Activated CD8-positive, alpha-beta memory T cell treated with anti-CD3 and anti-CD28 coated beads, Interleukin-2, amount 50 U/mL, for 48 hours (primary cell): ENCODE measurements at places on chromosomes 5 and 9.

DNA sequence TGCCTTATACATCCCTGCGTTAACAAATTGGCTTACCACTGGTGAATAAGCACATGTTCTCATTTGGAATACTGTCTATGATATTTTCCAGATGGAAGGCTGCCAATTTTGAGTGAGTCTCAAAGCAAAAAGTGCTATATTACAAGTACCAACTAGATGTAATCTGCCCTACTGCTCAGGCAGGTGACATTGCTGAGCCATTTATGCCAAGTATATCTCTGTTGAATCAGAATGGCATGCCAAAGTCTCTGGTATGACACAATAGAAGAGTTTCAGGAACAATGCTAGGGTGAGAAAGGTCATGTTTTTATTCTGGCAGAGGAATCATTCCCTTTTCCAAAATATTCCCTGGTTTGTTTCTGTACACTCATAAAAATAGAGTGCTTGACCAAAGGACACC, 356.5 kb downstream of the CDH9 start:
- no peak for DNase-seq

DNA sequence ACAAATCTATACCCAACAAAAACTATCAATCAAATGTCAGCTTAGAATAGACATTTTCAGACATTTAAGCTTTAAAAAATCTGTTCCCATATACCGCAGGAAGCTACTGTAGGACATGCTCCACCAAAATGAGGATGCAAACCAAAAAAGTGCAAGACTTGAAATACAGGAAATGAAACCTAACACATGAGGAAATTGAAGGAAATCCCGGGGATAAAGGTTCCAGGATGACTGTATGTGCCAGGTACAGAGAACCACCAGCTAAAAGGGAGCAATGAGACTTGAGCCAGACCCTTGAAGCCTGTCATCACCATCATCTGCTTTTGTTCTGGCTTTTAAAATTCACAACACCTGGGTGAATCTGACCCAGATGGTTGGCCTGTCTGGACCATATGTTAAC, 21.4 kb downstream of the DIAPH1 start:
- DNase-seq = no peak

- no peak for DNase-seq
Observed at GRCh38 chr9:130368631-130369103, 76.1 kb upstream of the ASS1 start.

DNA sequence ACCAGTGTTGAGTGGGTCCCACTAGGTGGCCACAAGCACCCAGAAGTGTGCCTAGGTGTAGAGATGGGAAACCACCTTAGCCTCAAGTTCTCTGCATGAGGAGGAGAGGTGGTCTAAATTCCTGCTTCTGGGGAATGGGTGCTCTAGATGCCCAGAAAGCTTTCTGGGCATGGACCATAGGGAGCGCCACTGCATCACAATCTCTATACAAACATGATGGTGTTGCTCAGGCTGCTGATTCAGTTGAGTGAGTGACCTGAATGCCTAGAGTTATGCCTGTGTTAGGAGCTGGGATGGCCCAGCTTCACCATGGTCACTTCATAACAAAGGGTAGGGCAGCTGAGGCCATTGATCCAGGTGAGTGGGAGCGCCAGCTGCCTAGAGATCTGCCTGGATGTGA, 667.9 kb upstream of the ARRDC3 start:
- no peak for DNase-seq

DNA sequence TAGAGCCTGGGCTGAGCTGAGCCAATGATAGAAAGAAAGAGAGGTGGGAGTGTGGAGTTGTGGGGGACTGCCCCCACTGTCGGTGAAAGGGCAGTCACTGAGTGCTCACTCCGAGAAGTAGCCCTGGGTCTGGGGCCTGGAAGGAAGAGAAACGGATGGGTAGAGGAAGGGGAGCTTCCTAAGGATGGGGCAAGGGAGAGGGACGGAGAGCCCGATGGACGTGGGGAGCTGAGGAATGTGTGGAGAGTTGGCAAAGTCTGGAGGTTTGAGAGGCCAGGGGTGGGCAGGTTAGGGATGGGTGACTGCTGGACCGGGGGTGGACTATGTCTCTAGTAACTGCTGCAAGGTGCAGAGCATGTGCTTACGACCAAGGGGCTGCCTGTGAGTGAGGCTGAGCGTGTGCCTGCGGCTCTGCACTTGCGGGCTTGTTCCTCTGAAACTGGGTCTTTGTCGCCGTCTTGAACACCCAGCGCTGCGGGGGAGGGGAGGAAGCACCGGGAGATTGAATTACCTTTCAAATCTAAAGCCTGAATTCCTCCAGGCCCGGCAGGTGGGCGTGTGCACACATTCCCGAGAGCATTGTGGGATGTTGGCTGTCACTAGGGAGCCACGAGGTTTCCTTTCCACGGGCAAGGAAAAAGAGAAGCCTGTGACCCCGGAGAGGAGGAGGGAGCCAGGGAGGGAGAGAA, 76.4 kb upstream of the ARAP3 start:
- no peak for DNase-seq

DNA sequence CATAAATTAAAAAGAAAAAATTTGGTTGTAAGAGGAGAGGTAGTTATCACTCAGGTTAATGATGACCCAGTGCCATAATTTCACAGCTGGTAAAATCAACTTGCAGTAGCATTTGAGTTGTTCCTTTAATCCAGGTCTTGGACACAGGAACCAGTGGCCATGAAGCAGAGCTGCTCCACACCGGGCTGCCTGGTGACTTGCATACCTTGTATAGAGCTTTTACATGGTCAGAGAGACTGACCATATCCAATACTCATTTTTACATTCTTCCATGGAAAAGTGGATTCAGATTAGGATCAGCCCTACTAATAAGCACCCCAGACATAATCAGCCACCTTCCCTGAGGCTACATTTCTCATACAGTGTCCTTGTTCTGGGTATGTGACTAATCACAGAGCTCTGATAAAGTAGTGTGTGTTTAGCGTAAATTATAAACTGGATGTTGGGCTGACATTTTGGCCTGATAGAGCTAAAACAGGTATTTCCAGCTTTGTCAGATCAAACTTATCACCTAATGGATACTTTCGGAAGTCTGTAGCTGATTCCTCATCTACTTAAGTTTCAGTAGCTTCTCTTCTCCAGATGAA, 77.0 kb upstream of the ZSWIM6 start:
- no peak for DNase-seq

DNA sequence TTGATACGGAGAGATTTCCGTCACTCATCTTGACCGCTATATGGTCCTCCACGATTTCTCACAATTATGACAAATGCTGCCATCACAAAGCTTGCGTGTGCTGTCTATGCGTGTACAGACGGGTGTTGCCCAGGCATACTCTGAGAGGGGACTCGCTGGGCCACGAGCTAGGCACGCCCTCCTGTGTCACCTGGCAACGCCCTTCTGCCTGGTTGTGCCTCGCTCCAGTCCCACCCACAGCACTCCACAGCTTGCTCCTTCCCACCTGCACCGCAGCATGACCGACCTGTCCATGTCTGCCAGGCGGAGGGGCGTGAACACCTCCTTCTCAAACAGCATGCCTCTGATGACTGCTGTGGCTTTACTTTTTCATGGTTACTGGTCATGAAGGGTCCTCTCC, 55.6 kb downstream of the CAMSAP1 start:
- DNase-seq = no peak

DNA sequence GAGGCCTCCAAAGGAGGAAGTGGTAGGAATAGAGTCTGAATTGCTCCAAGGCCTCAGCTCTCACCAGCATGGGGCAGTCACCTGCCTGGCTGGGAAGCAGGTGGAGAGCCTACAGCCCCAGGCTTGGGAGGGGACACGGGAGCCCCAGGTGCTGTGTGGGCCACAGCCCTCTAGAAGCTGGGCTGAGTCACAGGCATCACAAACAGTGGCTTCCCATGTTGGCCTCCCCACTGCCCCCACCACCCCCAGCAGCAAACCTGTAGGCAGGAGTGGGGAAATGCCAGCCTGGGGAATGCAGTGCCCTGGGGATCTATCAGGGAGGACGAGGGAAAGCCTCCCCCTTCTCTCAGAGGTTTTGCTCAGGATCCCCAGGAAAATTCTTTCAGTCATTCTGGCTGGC, 309.6 kb downstream of the SLIT3 start:
- no peak for DNase-seq

DNA sequence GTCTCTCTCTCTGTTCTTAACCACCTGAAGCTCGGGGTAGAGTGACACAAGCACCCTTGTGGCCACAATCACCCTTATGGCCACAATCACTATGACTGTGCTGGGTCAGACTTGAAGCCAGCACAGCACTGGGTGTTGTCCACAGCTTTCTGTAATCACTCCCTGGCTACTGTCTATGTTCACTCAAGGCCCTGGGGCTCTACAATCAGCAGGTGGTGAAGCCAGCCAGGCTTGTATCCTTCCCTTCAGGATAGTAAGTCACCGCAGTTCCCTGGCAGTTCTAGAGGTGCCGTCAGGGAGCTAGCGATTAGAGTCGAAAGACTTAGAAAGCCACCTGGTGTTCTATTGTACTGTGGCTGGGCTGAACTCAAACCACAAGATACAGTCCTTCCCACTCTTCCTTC, 44.2 kb downstream of the GDA start:
- DNase-seq = no peak

DNA sequence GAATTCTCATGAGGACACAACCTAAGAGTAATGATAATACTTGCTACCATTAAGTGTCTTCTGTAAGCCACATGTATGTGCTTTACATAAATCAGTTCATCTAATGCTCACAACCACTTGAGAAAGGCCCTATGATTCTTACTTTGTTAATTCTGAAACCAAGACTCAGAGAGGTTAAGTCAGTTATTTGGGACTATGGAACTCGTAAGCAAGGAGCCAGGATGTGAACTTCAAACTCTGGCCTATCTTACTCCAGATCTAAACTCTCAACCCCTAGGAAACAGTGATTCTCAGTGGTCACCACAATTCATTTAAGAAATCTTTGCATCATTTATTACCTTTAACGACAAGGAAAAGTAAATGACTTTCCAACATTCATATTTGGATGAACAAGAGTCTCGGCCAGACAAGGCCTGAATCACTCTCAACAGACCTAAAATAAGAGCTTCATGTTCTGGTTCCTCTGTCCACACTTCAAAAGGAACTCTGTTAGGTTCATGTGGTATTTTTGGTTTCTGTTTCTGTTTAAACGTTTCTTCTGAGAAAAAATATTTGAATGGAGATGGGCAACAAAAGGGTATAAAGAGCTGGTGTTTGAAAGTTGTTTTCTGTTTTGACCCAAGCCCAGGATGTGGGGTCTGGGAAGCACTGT, 104.8 kb downstream of the LPAR1 start:
- DNase-seq = no peak

DNA sequence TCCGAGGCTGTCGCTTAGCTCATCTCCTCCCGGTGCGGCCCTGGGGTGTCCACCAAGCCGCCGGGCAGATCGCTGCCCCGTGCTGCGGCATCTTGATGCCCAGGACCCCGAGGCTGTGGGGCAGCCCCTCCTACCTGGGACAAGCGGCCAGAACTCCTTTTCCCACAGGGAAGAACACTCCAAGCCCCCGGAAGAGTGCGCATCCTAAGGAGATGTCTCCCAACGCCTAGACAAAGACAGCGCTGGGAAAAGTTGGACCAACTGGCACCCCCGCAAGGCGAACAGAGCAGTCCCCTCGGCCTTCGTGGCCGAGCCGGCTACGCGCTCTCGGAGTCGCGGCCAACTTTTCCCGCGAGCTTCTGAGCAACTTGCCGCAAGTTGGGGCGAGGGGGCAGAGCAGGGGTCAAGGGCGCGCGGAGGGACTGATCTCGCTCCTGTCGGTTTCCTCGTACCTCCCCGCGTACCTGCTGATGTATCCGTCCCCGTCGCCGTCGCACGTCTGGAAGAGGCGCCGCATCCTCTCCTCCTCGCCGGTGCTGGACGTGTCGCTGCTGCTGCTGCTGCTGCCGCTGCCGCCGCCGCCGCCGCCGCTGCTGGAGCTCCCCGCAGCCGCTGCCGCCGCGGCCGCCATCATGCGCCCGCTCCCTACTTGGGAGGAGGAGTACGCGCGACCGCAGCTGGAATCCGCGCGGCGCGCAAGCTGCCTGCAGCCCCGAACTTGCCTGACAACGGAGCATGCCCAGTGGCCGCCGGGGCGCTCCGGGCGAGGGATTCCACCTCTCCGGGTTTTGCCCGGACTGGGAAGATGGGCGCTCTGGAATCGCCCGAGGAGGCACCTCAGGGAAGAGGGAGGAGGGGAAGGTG, at the start of gene MCC:
Gene MCC (minus strand): TSS at position 673 of the 864 bp plus-strand sequence.
- DNase-seq = peak; percentile 67

GRCh38 chr9:130262771-130263170, 2.8 kb upstream of the HMCN2 start:
- DNase-seq = no peak

DNA sequence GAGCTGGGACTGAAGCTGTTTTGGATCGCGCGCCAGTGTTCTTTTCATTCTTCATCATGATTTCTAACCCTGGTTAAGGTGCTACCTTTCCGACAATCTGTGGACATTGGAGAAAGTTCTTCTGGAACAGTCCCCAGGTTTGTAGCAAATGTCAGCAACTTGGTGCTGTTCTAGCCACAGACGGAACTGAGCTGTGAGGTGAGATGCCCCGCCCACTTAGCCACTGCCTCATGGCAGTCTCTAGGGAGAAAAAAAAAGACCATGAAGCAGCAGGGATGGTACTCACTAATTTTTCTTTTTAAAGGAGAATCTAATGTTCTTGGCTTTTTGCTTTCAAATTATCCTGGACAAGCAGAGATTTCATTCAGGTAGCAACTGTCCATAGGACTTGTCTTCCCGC, 72.1 kb upstream of the STK32A start:
- DNase-seq = no peak

- DNase-seq = peak; percentile 39
Observed at GRCh38 chr9:34993502-34994259, 4.1 kb downstream of the DNAJB5 start.

DNA sequence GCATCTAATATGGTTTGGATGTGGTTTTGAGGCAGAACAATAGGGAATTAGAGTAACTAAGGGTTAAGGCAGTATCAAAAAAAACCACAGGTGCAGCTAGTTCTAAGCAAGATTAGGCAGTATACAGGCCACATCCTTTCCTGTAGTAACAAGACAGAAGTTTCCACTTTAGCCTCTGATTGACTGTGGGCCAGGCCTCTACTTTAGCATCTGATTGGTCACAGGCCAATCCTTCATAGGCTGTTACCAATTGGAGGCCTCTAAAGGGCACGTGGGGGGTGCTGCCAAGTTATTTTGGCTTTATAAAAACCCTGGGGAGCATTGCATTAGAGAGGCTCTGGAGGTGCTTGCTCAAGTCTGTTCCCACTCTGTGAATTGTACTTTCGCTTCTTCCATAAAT, 144.1 kb upstream of the ST8SIA4 start:
- no peak for DNase-seq

- DNase-seq = no peak
Observed at GRCh38 chr9:98342098-98342819, 86.8 kb upstream of the TBC1D2 start.

DNA sequence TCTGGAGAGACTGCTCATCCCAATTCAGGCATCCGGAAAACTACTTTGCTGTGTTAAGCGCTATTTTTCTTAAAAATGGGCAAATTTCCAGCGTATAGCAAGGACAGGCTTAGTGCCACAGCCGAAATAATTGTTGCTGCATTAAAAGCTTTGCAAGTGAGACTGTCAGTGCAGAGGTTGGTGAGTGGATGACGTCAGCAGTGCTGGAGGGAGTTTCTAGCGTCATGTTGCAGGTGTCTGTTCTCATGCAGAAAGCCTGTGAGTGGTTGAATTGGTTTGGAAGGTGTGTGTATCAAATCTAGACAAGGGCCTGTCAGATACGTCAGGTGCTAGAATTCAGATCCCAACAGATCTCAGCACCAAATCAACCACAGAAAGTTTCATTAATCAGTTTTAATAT, 204.4 kb downstream of the TRIO start:
- no peak for DNase-seq

- no peak for DNase-seq
Observed at GRCh38 chr5:136246122-136246521, 53.2 kb upstream of the SMIM32 start.

- DNase-seq = no peak
Observed at GRCh38 chr5:156949424-156949823, 13.6 kb downstream of the TIMD4 start.
